ENCODE measurements at places on chromosomes 13 and 19.
A peak's percentile ranks its signal among the peaks of the same experiment; 100 is the strongest.

DNA sequence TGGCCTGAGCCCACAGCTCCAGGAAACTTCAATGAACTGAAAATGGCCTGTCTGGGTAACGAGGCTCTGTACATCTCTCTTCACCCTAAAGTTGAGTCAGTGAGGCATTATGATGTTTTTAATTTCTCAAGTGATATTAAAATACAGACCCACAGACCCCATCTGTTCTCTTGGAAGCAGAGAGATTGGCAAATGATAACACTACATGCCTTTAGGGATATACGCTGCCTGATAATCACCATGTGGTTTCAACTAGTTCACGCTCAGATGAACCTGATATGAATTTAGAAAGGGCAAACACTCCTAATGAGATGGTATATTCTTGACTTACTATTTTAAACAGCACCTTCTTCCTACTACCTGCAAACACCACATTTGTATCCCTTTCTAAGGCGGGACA lies 127.5 kb downstream of the RFC3 start:
- DNase-seq = no peak

DNA sequence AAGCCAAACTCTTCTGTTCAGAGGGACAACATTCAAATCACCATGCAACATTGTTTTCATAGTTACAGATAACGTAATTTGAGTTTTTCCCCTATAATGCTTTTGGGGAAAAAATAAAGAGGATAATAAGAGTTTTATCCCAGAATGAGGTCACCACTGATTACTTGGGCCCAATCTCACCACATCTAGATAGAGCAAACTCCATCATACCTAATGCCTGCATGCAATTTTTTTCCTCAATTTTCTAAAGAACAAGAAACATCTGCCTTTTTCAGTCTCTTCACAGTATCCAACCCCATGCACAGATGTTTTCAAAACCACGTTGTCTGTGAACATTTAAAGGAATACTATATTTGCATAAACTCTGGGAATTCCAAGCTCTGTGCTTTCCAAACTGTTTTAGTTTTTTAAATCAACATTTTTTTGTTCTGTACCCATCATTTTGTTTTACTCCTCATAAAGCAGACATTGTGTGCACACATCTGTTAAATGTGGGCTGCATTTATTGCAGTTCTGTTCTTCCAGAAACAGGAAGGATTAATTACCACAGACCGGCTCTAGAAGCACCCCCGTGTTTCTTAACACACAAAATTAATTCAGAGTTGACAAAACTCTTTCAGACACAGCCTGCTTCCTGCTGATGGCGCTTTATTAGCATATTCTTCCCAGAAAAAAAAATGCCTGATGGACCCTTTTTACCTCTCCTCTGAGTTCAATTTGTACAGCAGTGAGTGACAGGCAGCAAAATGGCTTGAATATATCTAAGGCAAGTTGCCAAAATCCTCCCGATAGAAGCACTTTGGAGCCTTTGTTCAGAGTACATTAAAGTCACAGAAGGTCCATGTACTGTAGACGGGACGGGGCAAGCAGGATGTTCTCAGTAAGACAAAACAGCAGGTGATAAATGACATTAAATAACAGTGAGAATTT lies 1171.9 kb downstream of the EFNB2 start:
- no peak for DNase-seq

DNA sequence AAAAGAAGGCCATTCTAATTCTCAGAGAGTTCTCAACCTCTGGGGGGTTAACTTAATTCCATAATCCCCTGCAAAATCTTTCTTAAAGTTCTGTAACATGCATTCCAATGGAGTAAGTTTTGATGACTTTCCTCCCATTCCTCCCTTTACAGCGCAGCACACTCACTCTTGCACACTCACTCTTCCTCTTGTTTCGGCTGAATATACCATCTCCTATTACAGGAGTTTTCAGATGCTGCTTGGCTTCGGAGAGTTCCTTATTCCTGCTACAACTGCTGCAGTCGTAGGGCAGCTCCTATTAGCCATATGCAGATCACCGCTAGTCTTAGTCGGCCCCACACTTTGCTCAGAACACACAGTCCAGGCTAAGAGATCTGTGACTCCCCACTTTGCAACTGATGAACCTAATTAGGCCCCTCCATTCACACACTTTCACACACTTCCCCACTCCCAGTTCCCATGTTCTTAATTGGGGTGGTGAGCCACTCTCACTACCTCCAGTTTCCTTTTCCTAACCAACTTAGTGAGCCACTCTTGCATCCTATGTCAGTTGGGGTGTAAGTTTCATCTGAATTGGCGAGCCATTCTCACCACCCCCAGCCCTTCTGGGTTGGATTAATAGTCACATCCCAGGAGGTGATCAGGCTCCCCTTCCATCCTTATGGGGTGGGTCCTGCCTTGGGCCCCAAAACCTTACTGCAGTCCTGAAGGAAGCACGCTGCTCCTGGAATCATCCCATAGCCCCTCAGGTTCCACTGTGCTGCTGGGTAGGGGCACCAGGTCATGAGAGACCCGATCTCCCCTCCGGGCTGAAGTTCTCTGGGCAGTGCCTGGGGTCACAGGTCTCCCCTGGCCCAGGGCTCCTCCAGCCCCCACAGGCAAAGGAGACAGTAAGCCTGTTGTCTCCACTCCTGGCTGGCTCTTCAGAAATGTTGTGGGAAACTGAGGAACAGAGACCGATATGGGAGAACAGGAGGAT lies 53.9 kb downstream of the OR10H4 start:
- DNase-seq = no peak

GRCh38 chr13:106173891-106174610 lies 361.4 kb downstream of the EFNB2 start:
- no peak for DNase-seq

DNA sequence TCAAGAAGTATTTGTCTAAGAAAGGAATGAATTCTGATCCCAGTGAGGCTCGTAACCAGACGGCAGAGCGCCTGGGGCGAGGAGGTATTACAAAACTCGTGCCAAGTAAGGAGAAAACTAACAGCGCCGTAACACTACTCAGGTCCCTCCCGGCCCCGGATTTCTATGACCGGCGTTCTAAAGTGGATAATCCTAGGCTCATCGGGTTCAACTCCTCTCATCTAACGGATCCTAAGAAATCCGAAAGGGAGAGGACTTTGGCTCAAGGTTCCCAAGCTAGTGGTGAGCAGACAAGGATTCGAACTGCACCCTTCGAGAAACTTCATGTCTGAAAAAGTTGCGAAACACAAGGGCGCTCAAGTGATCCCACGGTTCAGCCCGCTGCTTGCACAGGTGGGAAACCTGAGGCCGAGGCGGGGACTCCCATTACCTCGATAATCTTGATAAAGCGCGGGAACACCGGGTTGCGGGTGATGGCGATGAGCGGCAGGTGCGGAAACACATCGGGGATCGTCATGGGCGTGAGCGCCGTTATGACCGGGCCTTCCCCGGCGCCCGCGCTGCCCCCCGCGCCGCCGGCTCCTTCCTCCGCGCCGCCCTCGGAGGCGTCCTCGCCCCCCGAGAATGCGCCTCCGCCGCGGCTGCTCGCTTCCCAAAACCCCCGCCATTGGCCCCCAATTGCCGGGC lies 529 bp downstream of the LONP1 start:
- DNase-seq = no peak

GRCh38 chr19:17216058-17216670 lies 1.0 kb downstream of the USE1 start:
- no peak for DNase-seq

DNA sequence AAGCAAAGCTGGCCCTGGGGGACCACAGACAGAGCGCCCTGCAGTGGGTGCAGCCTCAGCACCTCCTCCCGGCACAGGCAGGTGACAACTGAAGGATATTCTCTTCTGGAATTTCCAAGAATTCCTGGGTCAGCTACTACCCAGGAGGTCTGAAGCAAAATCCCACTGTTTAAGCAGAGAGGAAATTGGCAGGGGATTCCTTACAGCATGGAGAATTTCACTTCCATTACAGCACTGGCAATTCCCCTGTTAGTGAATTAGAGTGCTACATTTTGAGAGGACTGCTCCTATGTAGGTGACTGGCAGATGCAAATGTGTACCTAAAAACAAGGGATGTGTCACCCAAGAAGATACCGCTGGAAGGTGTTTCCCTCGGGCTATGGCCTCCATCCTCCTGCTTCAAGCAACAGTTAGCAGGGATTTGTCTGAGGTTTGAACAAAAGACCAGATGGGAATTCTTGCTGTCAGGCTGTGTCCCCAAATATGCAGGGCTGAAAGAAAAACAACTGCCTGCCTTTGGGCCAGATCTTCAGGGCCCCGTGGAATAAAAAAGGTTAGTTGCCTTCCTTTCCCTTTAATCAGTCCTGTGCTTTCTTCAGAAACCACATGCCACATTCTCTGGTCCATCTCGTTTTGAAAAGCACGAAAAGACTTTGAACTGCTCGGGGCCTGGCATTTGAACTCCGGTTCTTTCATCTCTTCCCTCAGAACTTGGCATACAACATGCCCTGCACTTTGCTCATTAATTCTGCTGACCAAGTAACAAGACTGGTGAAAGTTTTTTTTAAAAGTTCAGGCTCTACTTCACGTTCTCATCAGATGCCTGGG lies 296.4 kb downstream of the DNAJC15 start:
- DNase-seq = no peak

- DNase-seq = no peak
These were observed 3.0 kb upstream of the PLIN4 start for GRCh38 chr19:4521170-4521887.

- no peak for DNase-seq
These were observed 86.7 kb downstream of the MBNL2 start for GRCh38 chr13:97308735-97309429.

GRCh38 chr19:16587833-16588823 lies 15.9 kb upstream of the SLC35E1 start:
- DNase-seq = peak; percentile 70

DNA sequence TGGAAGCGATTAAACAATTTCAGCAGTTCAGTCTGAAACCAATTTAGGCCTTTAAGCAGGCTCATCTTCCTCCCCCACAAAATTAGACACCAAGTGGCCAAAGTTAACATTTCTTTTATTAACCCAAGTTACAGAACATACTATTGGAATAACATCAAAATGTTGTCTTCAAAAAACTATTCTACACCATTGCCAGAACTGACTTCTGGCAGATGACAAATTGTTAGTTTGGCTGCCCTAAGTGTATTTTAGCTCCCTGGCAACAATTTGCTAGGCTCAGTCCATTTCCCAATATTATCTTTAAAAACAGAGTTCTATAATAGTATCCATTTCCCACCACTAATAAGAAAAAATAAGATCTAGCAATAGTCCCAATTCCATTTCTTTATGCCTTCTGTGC lies 107.8 kb downstream of the SGCG start:
- DNase-seq = no peak

DNA sequence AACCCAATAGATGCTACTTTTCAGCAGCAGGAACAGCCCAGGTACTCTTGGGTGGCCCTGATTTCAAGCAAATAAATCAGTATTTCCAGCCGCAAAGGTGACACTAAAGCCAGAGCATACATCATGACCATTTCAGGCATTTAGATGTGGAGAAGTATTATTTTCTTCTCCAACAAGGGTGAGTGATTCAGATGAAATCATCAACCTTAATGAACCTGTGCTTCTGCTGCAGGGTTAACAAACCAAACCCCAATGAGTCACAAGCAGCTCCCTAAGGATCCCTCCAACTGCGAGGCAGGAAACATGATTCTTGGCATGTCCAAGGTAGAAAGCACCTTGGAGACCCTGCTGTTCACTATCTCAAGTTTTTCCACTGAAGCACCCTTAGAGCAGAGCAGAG lies 32.7 kb downstream of the MBNL2 start:
- DNase-seq = no peak

DNA sequence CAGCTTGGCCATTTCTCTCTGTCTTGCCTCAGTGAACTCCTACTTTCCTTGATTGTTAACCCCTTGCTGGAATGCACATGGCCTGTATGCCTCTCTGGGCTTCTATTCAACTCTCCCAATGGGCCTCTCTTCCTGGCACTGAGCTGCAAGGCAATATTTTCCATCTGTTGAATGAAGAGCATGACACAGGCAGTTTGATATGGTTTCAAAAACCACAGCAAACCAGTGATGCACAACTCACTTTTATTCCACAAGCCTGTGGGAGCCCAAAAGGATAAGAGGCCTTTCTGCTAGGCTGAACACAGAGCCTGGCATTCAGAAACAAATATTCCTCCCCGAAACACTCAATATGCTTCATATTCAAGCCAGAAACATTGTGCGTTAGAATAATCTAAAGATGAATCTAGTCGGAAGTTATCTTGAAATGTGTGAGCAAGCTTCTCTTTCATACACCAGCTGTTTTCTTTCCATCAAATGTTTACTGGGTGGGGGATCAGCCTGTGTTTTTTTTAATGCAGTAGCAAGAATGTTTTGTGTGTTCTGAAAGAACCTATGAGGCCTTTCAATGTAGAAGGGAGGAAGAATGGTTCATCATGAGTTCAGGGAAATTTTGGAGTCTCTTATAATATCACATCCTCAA lies 443.1 kb upstream of the SPRY2 start:
- no peak for DNase-seq

DNA sequence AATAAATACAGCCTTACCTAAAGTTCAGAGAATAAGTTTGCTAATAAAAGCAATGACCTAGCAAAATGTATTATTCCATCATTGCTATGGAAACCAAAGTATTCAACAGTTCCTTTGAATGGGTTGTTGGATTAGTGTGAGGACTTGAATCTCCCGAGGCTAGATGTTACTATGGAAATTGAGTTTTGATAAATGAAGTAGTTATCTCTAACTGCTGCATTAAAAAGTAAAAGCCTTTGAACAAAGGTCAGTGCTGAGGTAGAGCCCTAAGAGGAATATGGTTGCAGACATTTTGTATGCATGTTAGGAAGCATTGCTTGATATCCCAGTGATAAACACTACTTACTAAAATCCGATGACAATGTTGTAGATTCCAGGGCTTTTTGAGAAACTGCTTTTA lies 6.2 kb downstream of the KLF5 start:
- no peak for DNase-seq

- DNase-seq = no peak
These were observed 814 bp downstream of the S1PR2 start for GRCh38 chr19:10230173-10230860.

- DNase-seq = no peak
These were observed 299.3 kb downstream of the DLEU7 start for GRCh38 chr13:50544211-50544610.

GRCh38 chr19:38877781-38878574 lies at the start of gene RINL:
Gene RINL, minus strand, starts transcription at chr19:38878275. Its CDS starts 1,533 bp downstream, at chr19:38876742.
- peak; percentile 83 for DNase-seq

DNA sequence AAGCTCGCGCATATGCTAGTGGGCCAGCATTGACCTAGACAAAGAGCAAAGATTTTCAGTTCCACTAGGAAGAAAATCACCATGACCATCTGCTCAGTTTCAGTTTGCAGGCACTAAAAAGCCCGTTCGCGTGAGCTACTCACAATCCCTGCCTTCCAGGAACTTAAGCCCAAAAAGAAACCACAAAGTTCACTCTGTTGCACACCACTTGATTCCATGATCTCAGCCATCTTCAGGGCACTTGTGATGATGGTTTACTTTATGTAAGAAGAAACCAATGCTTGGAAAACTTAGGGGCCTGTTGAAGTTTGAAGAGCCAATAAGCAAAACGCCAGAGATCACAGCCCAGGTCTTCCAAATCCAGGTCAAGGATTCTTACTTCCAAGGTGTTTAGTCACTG lies 45.0 kb upstream of the SLC15A1 start:
- no peak for DNase-seq

- DNase-seq = no peak
These were observed 2.2 kb downstream of the TYK2 start for GRCh38 chr19:10378124-10378523.
